ENCODE measurements at places on chromosomes 5 and 9.
A peak's percentile ranks its signal among the peaks of the same experiment; 100 is the strongest.

- no peak for DNase-seq
- H3K27me3 ChIP-seq, result peaks cover 3% of the 10 kb centered on the region
- no peak overlapping the region for H3K27ac ChIP-seq
Observed at GRCh38 chr5:152140347-152140746, 215.7 kb upstream of the GLRA1 start.

DNA sequence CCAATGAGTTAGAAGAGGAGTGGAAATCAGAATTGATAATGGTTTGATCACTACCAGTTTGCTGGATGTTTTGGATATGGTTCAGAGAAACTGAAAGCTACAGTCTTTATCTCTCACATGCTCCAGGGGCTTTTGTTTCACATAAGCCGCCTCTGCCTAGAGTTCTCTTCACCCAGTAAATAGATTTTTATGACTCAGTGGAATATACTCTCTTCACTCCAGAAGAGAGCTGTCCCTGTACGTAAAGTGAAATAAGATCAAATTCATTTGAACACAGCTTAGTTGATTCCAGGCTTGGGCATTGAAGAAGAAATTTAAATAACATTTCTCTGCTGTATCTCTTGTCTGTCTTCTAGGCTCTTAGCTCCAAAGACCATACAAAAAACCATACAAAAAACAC lies 184.9 kb downstream of the TRPM3 start:
- peaks cover 2% of the 10 kb centered on the region for H3K27me3 ChIP-seq
- no peak for DNase-seq
- no peak overlapping the region for H3K27ac ChIP-seq
- H3K4me3 ChIP-seq, result no peak overlapping the region
- peaks cover 24% of the 10 kb centered on the region for H3K4me1 ChIP-seq

GRCh38 chr9:90961375-90961774 lies 159.8 kb downstream of the SYK start:
- no peak for DNase-seq
- H3K4me3 ChIP-seq, result no peak overlapping the region
- peaks cover 25% of the 10 kb centered on the region for H3K4me1 ChIP-seq
- peaks cover 4% of the 10 kb centered on the region for H3K36me3 ChIP-seq
- H3K27ac ChIP-seq, result no peak overlapping the region

GRCh38 chr5:100852988-100853449 lies 50.1 kb downstream of the ST8SIA4 start:
- no peaks in the 10 kb centered on the region for H3K36me3 ChIP-seq
- H3K27ac ChIP-seq, result no peak overlapping the region
- no peak overlapping the region for H3K4me3 ChIP-seq
- peaks cover 2% of the 10 kb centered on the region for H3K27me3 ChIP-seq
- DNase-seq, result no peak
- H3K4me1 ChIP-seq, result no peaks in the 10 kb centered on the region

DNA sequence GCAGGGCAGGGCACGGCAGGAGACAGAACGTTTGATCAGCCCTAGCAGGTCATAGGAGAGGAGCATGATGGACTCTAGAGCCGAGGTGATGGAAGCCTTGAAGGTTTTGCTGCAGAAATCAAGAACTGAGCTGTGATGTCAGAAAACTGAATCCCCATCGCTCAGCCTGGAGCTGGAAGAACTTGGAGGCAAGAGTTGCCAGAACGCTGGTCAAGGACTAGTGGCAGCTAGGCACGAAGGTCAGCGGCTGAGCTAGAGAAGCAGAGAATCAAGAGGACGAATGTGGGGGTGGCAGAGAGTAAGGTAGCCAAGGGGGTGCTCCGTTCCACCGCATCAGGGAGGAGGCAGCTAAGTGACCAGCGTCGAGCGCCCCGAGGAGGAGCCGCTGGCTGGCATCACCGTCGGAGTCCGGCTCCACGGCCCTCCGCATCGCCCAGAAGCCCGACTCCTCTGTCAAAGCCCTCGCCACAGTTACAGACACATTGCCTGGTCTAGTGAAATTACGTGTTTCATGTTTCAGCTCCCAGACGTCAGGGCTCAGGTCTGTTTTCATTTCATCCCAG lies 1.2 kb upstream of the GALNT10 start:
- H3K36me3 ChIP-seq, result peaks cover 4% of the 10 kb centered on the region
- H3K4me3 ChIP-seq, result peak overlapping the region; percentile 88
- peaks cover 39% of the 10 kb centered on the region for H3K4me1 ChIP-seq
- peaks cover 1% of the 10 kb centered on the region for H3K27me3 ChIP-seq
- DNase-seq, result no peak

All from HFFc6 (cell line).